Hematopoietic multipotent progenitor cell treated with erythropoietin and hydrocortisone succinate and interleukin-3 and kit ligand, for 8 days (in vitro differentiated cells): ENCODE measurements at places on chromosomes 6 and 20.

GRCh38 chr6:46927066-46927465 is 5.3 kb upstream of the ADGRF5 start:
- no peak for DNase-seq

DNA sequence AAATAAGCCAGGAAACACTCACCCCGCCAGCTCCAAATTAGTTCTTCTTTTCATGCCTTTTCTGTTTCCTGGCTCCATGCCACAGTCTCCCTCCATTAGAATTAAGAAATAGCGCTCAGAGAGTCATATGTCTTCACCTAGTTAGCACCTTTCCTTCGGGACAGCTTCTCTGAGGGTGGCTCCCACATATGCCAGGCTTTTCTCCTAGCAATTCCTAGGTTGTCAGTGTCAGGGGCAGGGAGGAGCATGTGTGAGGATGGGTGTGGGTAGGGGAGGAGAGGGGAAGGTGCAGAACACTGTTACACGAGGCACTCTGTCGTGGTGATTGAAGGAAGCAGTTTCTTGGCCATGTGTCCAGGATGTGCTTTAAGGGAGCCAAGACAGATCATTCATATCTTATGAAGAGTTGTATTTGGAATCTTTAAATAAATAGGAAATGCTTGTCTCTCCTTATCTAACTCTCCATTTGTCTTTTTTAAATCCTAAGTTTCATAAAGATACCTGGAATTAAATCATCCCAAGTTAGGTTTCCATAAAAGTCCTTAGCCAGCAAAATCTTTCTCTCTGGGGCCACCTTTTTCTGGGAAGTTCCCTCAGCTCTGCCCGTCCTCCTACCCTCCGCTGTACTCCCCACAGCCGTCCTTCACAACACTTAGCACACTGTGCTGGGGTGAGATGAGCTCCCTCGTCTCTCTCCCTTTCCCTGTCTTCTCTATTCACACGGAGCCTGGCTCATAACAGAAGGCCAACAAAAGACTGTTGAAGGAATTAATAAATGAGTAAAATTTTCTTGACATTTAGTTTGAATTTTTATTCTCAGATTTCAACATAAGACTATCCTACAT is 361.0 kb downstream of the CD83 start:
- DNase-seq: peak; percentile 17

- DNase-seq: no peak
Measured at GRCh38 chr6:99614430-99615186, 8.0 kb downstream of the PRDM13 start.

- no peak for DNase-seq
Measured at GRCh38 chr6:31308050-31308844, 36.4 kb upstream of the HLA-C start.

- no peak for DNase-seq
Measured at GRCh38 chr6:111478064-111478476, 4.9 kb downstream of the REV3L start.

- DNase-seq: no peak
Measured at GRCh38 chr6:36071281-36071680, 43.7 kb downstream of the MAPK14 start.

DNA sequence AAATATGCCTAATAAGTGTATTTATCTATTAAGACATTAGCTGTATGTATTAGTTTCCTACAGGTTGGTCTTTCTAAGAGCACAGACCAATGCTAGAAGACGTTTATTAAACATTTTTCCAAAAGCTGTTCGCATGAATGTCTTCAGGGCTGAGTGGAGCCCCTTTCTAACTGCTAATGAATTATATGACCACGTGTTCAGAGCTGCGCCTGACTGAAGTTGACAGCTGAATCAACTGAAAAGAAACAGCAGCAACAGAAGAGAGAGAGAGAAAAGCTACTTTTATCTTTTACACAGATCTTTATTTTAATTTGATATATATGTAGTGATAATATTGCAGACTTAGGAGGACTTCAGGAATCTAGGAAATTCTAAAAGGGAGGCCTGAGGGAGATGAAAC is 75.2 kb upstream of the ARID1B start:
- no peak for DNase-seq

- DNase-seq: no peak
Measured at GRCh38 chr20:10309326-10309725, 90.7 kb downstream of the SNAP25 start.
